ENCODE measurements at places on chromosomes 7 and 10.

DNA sequence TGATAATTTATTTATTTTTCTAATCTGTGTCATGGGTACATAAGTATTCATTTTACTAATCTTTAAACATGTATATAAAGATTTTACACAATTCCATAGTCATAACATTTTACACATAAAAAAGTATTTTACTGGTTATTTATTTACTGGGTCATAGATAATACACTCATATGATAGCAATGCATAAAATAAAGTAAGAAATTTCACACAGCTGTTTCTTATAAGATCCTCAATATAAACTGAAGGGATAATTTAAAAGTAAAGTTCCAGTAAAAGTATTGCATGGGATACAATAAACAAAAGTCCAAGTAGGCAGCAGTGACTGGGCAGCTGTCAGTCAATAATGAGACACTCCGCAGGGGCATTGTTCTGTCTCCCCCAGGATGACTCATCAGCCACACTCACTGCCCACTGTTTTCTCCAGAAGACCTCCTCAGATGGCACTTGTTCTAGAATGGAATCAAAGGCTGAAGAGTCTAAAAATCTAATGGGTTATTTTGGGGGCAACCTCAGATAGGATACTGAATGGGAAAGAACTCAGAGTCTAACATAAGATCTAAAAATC is 32.7 kb downstream of the DPY19L1 start:
- DNase-seq: no peak

- DNase-seq: no peak
Measured at GRCh38 chr7:17013204-17013603, 131.4 kb upstream of the AGR3 start.

DNA sequence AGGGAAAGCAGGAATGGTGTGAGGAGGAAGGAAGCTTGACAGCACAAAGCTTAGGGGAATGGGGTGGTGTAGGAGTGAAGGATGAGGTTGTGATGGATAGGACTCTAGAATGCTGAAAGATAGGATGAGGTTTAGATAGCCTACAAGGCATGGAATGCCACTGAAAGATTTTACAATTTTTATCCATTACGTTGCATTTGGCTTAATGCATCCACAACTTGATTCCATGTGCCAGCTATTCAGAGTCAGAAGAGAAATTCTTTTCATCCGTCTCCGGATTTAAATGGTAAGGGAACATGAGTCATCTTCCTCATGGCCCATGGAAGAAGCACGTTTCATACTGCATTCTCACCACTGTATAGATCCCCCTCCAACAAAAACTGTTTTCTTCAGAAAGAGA is 212.4 kb upstream of the BMPER start:
- no peak for DNase-seq

- no peak for DNase-seq
Measured at GRCh38 chr10:72227826-72228225, 11.8 kb upstream of the ASCC1 start.

GRCh38 chr7:44096326-44096881 is 7.7 kb upstream of the AEBP1 start:
- no peak for DNase-seq

GRCh38 chr10:24884793-24885192 is 67.6 kb downstream of the PRTFDC1 start:
- DNase-seq: no peak

DNA sequence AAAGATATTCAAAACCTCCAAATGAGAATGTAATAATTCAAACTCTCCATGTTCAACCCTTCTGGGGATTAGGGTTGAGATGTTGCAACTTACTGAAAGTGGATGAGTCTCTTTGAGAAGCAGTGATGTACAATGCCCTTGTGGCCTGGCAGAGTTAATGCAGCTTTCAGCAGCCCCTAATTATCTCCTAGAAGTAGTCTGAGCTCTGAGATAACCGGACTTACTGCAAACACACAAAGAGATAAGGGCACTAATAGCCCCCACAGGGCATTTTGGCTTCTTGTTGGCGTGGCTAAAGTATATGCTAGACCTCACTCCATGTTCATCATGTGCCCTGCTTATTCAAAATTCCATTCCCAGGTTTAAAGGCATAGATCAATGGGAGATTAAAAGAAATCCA is 404.7 kb downstream of the NEBL start:
- DNase-seq: peak; percentile 3

DNA sequence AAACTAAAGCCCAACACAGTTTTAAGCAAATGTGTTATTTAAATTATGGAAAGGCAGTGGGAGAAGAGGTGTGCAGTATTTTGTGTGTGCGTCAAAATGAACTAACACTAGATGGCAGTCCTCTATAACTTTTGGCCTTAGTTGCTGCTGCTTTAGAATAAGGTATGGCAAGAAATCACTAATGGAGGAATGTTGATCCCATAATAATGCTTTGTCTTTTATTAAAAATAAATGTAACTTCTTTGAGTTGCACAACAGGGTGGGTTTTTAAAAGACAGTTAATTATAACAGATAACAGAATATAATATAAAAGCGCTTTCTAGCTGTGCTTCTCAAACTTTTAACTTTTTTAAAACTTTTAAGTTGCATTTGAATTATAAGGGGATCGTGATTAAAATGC is 56.4 kb downstream of the BBS9 start:
- DNase-seq: peak; percentile 41
